Fibroblast of skin of back (primary cell): ENCODE measurements at places on chromosomes 5 and 9.

GRCh38 chr5:141662028-141662427, 10.8 kb upstream of the FCHSD1 start:
- DNase-seq: no peak

- peak; percentile 12 for DNase-seq
Measured at GRCh38 chr9:13228431-13228830, 51.1 kb downstream of the MPDZ start.

GRCh38 chr5:167578977-167579692, 712.3 kb upstream of the WWC1 start:
- DNase-seq: peak; percentile 61

GRCh38 chr9:12846035-12846434, 71.2 kb downstream of the LURAP1L start:
- DNase-seq: peak; percentile 10

DNA sequence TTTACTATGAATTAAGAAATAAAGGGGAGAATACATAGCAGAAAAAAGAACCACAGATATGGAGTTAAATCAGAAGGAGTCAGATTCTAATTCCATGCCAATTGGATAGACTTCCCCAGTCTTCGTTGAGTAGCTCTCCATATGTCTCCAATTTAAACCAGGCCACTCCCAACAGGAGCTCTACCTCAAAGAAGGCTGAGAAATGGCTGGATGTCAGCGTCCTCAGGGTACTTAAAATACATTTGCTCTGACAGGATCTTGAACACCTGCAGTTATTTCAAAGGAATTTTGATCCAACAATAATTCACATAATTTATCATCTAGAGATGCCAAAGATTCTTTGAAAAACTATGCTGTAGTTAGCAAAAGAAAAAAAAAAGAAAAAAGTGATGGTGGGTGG, 133.9 kb upstream of the FBN2 start:
- DNase-seq: no peak

DNA sequence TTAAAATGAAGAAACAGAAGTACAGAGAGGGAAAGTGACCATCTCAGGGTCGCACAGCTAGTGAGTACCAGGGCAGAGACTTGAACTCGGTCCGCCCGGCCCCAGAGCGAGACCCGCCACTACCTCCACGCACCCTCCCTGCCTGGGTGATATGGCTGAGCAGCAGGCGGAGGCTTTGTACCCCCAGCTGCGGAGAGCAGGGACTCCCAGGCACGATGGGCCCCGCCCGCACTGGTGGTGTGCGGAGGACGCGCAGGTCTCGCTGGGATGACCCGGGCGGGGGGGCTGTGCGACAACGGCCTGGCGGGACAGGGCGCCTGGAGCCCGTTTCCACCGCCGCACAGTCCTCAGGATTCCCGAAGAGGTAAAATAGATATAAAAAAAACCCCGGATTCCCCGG, 64.7 kb upstream of the LARP1 start:
- no peak for DNase-seq

DNA sequence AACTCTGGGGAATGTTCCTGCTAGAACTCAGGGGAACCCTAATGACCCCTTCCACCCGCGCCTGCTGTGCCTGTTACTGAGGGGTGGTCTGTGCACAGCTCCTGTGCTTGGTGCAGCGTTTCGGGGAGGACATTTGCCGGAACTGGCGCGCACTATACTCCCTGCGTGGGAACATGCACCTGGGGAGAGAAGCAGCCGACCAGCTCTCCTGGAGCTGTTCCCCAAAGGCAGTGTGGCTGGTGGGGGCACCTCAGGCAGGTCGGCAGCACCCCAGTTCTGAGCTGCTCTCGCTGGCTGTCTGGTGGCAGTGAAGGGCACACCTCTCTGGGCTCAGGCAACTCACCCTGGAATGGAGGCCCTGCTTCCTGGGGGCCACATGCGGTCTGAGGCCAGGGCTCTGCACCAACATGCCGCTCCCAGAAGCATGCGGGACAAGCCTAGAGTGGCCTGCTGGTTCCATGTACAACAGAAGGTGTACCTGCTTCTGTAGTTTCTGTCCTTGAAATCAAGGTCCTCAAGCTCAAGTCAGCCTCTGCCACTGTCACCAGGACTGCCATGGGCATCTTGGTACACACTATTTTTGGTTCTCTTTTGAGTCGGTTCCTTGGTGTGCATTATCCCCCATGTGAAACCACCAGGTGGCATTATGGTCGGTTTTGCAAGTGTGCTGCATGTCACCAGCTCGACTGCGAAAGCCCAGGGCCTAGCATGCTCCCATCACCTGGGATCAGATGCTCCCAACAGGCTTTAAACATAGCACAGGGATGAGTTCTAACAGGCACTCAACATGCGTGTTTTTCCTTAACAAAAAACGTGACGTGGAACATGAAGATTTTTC, 7.8 kb upstream of the MRNIP start:
- no peak for DNase-seq

DNA sequence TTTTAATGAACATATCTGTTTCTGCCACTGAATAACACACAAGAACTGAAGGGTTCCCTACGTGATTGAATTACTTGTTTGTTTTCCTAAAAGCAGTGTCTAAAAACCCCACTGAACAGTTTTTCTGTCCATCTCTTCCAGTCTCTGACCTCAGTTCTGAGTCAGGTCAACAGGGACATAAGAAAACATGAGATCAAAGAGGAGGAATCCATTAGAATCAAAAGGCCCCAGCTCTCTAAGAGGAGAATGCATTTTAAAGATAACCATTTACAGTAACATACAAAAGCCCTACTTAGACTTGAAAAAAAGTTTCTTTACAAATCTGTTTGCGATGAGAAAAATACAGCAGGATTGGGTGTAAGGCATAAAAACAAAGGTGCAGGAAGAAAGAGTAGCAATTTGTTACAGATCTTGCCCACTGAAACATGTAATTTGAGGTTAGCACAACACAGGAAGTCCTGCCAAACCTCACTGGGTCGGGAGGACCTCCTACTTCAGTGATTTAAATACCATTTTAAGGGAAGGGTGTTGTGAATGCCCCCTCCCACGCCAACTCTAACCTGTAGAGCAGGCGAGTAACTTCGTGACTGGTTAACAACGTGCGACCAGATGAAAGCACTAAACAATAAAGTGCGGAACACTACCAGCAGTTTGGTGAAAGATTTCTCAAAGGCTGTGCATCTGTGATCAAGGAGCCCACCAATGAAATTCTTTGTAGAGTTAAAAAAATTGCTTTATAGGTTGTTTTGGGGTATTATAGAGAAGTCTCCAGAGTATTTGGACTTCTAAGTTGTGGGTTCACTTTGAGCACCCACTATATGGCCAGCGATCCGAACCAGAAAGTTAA, 1.3 kb downstream of the QSOX2 start:
- DNase-seq: no peak

DNA sequence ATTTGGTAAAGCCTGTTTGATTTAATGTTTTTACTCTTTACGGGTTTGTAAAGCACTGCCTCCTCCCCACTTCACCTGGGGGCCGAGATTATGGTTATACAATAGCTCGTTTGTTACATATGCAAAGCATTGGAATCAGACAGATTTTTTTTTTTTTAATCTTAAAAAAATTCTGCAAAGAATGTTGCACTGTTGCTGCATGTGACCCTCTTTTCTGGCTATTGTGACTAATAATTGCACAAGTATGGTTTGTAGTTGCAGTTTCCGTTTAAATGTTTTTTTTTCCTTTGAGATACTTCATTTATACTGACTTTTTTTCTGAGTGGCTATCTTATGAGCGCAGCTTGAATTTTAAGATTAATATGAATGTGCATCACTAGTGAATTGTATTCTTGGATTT, 165.3 kb downstream of the KDM4C start:
- no peak for DNase-seq

- DNase-seq: peak; percentile 32
Measured at GRCh38 chr5:59506285-59506877, 387.1 kb downstream of the PDE4D start.

DNA sequence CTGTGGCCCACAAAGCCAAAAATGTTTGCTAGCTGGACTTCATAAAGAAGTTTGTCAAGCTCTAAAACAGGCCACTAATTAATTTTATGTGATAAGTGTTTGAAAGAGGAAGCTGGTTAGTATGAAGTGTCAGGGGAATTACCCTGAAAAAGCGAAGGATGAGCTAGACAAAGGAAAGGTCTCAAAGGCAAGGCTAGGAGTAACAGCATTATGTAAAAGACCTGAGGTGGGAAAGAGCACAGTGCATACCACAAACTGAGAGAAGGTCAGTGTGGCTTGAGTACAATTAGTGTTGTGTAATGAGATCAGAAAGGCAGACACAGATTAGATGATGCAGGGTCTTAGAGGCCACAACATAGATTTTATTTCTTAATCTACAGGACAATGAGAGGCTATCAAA, 29.6 kb downstream of the RC3H2 start:
- no peak for DNase-seq

GRCh38 chr5:163190283-163190682, 247.1 kb upstream of the CCNG1 start:
- no peak for DNase-seq

DNA sequence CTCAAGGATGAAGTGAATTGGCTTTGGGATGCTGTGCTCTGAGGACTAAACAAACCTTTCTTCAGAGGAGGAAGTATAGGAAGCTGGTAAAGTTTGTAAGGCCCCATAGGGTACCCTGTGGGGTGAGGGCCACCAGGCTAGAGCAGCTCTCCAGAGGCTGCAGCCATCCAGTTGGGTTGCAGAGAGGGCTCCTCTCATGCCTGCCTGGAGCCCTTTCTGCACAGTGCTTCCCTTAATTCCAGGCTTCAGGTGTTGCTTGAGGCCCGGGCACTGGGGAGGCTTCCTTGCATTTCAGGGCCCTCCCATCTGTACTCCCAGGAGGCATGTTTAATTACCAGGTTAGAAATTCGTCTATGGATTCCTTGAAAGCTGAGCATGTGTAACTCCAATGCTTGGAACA, 95.3 kb upstream of the FSTL4 start:
- no peak for DNase-seq

DNA sequence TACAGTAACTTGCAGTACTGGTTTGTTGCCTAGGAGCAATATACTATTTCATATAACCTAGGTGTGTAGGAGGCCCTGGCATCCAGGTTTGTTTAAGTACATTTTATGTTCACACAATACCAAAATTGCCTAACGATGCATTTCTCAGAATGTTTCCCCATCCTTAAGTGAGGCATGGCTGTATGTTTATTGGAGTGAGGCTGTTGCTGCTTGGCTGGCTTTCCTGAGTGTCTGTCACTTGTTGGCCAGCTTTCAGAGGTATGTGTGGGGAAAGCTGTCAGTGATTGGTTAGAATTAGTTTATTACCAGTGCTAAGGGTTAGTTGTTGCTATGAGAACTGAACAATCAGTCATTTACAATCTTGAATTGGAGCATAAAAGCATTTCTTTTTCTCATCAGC, 154.1 kb upstream of the CDH12 start:
- no peak for DNase-seq

DNA sequence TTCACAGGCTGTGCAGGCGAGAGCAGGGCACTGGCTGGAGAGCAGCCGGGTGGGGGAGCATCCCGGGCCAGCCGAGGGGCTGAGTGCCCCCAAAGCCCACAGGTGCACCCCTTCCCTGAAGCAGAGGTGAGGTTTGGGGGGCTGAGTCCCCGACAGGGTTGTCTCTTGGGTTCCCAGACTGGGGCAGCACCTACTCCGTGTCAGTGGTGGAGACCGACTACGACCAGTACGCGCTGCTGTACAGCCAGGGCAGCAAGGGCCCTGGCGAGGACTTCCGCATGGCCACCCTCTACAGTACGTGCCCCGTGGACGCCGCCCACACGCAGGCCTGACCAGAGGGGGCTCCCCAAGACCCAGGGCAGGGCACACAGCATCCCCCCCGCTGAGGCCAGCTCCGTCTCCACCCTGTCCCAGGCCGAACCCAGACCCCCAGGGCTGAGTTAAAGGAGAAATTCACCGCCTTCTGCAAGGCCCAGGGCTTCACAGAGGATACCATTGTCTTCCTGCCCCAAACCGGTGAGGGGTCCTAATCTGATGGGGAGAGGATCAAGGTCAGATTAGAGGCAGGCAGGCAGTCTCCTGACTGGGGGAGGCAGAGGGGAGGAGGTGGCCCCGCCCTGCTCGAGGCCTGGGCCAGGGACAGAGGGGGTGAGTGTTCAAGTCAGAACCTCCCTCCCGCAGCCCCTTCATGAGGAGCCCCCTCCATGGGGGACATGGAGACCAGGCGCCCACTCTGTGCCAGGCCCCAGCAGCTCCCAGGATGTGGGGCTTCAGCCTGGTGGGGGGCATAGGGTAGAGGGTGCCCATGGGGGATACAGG, 2.7 kb downstream of the PTGDS start:
- DNase-seq: no peak

GRCh38 chr5:71937921-71938698, 169.2 kb upstream of the MAP1B start:
- no peak for DNase-seq

GRCh38 chr5:144191998-144192397, 21.3 kb downstream of the KCTD16 start:
- peak; percentile 73 for DNase-seq

DNA sequence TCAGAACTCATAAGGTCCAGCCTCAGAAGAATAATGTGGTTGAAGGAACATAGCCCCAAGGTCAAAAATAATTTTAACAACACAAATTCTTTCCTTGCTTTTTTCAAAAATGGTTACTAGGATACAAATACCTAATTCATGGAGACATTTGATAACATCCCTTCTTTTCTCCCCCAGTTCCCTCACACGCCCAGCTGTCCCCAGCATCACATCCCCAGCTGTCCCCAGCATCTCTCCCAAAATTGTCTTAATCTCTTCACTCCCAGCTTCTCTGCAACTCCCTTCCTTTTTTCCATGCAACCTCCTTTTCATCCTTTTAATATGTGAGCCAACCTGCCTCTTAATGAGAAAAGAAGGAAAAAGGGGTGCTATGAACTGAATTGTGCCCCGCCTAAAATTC, 77.8 kb downstream of the FSTL4 start:
- no peak for DNase-seq

DNA sequence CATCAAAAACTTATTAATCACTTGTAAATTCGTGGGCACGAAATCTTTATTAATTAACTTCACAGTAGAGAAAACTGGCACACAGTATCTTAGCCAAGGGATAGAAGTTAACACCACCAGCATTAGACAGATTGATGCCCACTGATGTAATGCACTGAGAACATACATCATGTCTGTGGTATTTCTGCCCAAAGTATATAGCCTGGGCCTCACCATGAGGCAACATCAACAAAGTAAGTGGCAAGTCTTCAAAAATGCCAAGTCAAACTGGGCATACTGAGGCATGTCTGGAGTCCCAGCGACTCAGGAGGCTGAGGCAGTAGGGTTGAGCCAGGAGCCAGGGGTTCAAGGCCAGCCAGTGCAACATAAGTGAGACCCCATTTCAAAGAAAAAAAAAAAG, 79.5 kb downstream of the GLIS3 start:
- DNase-seq: peak; percentile 63

GRCh38 chr5:120535900-120536299, 71.8 kb downstream of the PRR16 start:
- DNase-seq: no peak
